Body of pancreas (tissue), 4 donors: ENCODE measurements at places on chromosomes 4 and X. TPM values are rescaled to one million over a fixed set of nuclear protein-coding genes. Genes with fewer than 3 reads are reported as not detected.

The DIPK2B gene
- 6.7 TPM for total RNA-seq

The NKRF gene
- total RNA-seq, result 4.0 TPM

The RPS6KA6 gene
- total RNA-seq, result 0.99 TPM

DNA sequence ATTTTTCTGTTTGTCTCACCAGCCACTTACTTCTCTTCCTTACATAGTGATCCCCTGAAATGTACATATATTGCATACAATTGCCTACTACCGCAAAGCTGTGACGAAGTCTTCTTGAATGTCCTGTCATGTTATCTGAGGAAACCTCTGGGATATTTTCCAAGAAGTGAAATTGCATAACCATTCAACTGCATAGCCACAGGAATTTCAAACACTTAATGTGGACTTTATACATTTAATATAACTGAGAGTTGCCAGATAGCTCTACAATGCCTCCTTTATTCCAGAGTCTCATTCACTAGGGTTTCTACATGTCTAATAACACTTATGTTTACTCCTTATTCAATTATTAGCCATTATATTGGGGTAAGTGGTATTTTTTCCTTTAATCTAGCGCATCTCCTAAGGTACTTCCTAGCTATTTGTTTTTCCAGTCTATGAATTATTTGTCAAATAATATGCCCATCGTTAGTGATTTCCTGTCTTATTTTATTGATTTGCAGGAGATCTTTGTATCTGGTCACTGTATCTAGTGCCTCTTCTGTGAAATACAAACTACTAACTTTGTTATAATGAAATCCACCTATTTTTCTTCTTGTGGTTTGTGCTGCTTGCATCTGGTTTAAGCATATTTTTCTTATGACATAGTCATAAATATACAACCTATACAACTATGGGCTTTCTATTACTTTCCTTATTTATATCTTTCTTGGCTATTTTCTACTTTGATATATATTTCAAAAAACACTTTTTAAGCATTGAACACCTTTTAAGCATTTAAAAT, 69.2 kb upstream of the GRID2 start:
- no peak for DNase-seq

GRCh38 chr4:68576272-68577125, at the start of gene UGT2B17:
Gene UGT2B17 (minus strand): TSS chr4:68576322. CDS start chr4:68568484, 7,838 bp downstream.
- no peak for DNase-seq

DNA sequence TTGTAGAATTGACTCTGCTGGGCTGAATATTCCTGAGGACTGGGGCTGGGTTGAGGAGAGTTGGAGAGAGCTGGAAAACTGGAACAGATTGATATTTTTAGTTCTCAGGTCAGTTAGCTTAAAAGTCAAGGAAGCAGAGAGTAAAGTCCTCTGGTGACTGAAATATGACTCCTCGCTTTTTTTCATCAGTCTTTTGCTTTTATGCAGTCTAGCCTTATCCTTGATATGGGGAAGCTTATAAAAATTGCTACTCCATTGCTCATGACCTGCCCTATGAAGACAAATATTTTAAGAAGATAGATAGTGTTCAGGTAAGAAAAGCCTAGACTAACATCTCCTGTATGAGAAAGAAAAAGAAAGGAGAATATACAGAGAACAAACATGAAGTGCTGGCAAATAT, 152.7 kb downstream of the C4orf33 start:
- no peak for DNase-seq

GRCh38 chrX:49310371-49310770, 6.9 kb downstream of the GAGE10 start:
- DNase-seq, result no peak

GRCh38 chr4:98963538-98964433, 31.7 kb upstream of the METAP1 start:
- no peak for DNase-seq

DNA sequence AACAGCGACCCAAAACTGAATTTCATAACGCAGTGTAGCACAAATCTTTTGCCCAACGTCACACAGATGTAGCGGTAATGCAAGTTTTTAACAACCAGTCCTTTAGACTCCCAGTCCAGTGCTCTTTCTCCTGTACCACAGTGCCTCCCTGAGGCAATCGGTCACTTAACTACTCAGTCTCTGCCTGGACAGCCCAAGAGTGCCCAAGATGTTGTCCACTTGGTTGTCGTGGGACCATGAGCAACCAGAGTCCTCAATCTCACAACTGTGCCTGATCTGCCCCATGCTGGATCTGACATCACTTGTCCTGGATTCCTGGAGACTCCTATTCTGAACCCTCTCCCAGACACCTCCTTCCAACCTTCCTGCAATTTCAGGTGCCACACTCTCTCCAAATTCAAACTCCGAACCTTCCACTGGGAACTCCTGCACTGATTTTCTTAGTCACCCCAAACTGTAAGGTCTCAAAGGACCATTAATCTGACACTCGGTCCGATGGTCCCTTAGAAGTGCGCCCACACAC, 702 bp downstream of the MMGT1 start:
- peak; percentile 14 for DNase-seq

DNA sequence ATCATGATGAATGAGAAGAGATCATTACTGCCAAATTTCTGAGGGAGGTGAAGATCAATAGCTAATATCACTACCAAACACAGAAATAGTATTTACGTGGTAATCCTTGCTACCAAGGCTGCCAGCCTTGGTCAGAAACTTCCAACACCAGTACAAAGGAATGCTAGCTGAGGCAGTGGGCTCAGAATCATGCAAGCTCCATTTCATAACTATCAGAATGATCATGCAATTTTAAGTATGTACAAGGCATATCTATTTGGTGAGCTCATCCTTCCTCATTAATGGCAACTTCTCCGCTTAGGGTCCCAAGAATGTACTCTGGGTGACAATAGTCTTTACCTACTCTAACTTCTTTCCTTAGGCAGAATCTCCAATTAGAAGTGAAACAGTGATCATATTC, 135.0 kb downstream of the GPC3 start:
- no peak for DNase-seq

DNA sequence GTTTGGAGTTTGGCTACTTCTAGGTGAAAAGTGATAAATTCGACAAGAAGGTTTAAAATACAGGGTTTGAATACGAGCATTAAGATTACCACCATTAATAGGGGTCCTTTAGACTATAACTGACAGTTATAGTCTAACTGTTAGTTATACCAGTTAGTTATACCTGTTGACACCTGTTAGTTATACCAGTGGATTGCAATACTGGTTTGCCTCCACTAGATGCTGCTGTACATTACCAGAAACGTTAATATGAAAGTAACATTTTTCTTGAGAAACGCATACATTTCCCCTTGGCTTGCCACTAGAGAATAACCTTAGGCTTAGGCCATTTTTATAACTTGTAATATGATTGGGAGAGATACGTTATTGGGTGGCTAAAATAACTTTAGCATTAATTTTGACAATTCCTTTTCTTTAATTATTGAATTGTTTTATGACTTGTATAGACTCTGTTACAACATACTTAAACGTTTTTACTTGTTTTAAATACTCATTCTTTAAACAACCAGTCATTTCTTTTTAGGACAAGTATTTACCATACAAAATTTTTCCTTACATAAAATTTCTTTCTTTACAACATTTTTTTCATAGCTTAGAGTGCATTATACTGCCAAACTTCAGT, 911.2 kb downstream of the FSTL5 start:
- DNase-seq, result no peak

- DNase-seq, result no peak
Observed at GRCh38 chr4:64967286-64967685, 558.0 kb upstream of the TECRL start.

- DNase-seq, result no peak
Observed at GRCh38 chrX:71637848-71638247, 19.5 kb upstream of the CXCR3 start.

DNA sequence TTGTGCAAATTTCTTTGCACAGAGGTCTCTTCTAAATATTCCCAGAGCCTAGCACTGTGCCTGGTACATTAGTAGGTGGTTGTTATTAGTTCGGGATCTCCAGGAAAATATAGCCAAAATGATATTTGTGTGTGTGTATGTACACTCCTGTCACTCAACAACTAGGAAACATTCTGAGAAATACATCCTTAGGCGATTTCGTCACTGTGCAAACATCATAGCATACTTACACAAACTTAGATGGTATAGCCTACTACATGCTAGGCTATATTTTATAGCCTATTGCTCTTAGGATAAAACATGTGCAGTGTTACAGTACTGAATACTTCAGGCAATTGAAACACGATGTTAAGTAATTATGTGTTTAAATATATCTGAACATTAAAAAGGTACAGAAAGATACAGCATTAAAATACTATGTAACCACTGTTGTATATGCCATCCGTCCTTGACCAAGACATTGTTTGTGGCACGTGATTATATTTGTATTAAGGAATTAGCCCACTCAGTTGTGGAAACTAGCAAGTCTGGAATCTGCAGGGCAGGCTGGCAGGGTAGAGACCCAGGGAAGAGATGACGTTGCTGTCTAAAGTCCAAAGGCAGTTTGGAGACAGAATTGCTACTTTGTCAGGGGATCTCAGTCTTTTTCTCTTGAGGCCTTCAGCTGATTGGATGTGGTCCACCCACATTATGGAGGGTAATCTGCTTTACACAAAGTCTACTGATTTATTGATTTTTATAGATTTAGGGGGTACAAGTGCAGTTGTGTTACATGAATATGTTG, 106.9 kb downstream of the COL4A6 start:
- DNase-seq, result no peak
